ENCODE measurements at places on chromosomes 11 and 22. TPM values are rescaled to one million over a fixed set of nuclear protein-coding genes. Genes with fewer than 3 reads are reported as not detected.

DNA sequence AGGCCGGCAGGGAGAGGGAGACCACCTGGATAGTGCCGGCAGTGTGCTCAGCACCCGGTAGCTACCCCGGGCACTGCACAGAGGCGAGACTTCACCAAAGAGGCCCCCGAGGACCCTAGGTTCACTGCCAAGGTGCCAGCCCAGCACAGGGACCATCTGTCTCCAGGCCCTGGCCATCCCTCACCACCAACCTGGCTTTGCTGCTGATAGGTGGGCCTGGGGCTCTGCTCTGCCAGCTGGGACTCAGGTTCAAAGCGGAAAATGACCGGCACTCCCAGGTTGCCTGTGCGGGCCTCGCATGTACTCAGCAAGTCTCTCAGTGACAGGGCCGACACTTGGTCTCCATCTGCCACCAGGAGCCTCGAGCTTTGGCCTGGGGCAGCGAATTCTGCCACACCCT lies 812.2 kb downstream of the BRD1 start:
- no peak for DNase-seq

- peak; percentile 78 for DNase-seq
Observed at GRCh38 chr22:42074132-42074811, at the start of gene PHETA2. Gene PHETA2, plus strand, starts transcription at chr22:42074248. Its CDS starts 3,046 bp downstream, at chr22:42077294.

- no peak for DNase-seq
Observed at GRCh38 chr22:49446145-49446758, 381.4 kb downstream of the BRD1 start.

DNA sequence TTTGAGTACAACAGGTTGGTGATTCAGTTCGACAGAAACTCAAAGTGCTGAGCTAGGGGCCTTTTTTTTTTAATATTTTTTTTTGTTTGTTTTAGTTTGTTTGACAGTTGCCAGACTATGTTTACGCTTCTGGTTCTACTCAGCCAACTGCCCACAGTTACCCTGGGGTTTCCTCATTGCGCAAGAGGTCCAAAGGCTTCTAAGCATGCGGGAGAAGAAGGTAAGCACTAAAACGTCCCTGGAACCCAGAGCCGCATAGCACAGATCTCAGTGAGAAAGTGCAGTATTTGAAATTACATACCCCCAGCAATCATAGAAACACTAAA lies 649 bp downstream of the PRRG4 start:
- no peak for DNase-seq

GRCh38 chr11:65113361-65113756 lies 1.7 kb downstream of the TM7SF2 start:
- DNase-seq = no peak

GRCh38 chr11:36885154-36885553 lies 287.1 kb upstream of the RAG2 start:
- DNase-seq = no peak

The C1QTNF4 gene
- total RNA-seq = not detected

- DNase-seq = no peak
Observed at GRCh38 chr11:2149864-2150847, 10.9 kb downstream of the INS start.

GRCh38 chr11:16468735-16469453 lies 112.5 kb upstream of the SOX6 start:
- DNase-seq = no peak

DNA sequence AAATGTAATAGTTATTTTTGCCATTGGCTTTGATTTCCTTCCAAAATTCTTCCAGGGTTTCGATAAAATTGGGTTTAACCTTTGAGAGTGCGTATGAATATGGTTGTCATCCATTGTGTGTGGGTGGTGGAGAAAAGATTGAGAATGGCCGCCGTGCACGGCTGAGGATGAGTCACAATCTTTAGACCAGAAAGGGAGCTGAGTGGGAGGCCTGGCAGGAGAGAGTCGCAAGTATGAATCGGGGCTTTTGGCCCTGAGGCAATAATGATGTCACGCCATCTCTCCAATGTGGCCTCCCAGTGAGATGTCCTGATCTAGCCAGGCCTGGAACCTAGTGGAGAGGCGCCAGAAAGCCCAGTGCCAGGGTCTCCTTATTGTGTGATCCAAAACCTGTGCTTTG lies 33.1 kb upstream of the SMPD1 start:
- DNase-seq = no peak

The IFITM2 gene
- total RNA-seq = 72.1 TPM

GRCh38 chr11:74330075-74330858 lies 18.8 kb upstream of the P4HA3 start:
- DNase-seq = no peak

DNA sequence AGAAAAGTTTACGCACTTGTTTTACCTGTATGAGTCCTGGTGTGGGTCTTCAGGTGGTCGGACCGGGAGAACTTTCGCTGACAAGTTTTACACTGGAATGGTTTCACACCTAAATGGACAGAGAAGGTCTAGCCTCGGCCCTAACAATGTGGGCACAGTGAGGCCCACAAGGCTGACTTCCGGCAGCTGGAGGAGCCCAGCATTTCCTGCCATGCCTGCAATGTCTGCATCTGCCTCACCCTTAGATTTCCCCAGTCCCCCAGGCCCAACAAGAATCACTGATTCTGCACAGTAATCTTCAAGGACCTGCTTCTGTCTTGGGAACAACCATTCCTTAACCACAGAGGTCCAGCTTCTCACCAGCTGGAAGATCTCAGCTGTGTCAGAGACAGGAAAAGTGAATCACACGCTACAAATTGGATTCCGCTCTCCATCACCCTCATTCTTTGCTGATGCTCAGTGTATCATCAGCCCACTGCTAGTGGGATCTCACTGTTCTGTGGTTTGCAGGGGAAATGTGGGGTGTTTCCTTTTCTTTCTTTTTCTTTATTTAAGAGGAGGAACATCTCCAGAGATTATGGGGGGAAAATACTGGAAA lies 43.3 kb downstream of the WT1 start:
- DNase-seq = no peak

DNA sequence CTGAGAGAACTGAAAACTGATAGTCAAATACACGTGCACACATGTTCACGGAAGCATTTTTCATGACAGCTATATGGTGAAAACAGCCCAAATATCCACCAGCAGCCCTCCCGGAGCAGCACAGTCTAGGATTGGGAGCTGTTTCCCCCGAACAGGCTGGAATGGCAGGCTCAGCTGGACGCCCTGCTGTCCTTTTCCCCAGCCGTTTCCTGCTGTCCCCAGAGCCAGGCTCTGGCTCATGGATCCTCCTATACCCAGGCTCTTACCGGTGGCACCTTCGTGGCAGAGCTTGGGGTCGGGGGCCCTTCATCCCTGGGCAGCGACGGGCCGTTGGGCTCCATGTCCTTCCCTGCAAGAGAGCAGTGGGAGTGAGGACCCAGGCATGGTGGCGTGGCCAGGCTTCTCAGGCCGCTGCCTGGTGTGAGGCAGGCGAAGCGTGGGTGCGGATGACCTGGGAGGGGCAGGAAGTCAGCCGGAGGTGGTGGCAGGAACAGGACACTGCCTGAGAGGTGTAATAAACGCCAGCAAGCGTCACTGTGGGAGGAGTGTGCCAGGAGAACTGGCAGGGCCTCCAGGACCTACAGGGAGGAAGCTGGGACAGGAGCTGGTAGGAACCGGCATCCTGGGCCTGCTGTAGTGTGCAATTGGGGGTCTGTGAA lies 38.8 kb downstream of the OSBPL5 start:
- DNase-seq = no peak

GRCh38 chr11:71908218-71908617 lies 20.2 kb downstream of the XNDC1N start:
- no peak for DNase-seq

The TPBGL gene
- total RNA-seq = not detected

DNA sequence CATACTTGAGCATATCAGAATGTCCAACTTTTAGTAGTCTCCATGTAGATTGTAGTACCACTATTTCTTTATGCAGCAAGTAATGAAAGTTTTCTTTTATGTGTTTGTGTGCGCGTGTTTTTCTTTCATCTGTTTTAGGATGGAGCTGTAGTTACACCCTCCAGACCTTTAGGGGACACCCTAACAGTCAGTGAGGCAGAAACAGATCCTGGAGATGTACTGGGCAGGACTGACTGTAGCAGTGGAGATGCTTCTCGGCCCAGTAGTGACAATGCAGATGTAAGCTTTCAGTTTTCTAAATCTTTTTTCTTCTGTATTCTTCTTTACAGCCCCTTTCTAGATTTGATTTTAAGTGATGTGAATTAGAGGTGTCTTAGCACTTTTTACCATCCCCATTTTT lies 79.9 kb upstream of the GRIK4 start:
- no peak for DNase-seq
